ENCODE measurements at places on chromosomes 16 and 17. TPM values are rescaled to one million over a fixed set of nuclear protein-coding genes. Genes with fewer than 3 reads are reported as not detected.

Gene TP53TG3C
- total RNA-seq: not detected

Gene WSCD1
- total RNA-seq: 8.9 TPM

Gene TPSAB1
- not detected for total RNA-seq

Gene ENKD1
- 12.9 TPM for total RNA-seq

Gene SLC43A2
- total RNA-seq: 19.4 TPM

Gene KRTAP16-1
- total RNA-seq: not detected

Gene FNDC8
- under 0.01 TPM for total RNA-seq

Gene DNAAF8
- total RNA-seq: 0.13 TPM

Gene RAMP2
- total RNA-seq: 25.9 TPM

Gene KRT17
- 0.25 TPM for total RNA-seq

Gene CDRT15L2
- not detected for total RNA-seq

Gene MFAP4
- total RNA-seq: not detected

Gene TBCD
- 52.5 TPM for total RNA-seq

Gene ITGAL
- total RNA-seq: not detected

Gene CORO1A
- total RNA-seq: 2.4 TPM

Gene ENPP7
- total RNA-seq: not detected

Gene TNFRSF17
- not detected for total RNA-seq

Gene TNP2
- not detected for total RNA-seq

Gene MIEN1
- total RNA-seq: 18.1 TPM

Gene KRTAP1-5
- total RNA-seq: not detected

Gene SPSB3
- 54.2 TPM for total RNA-seq

Gene GDPD3
- 1.4 TPM for total RNA-seq

Gene CAPNS2
- total RNA-seq: 0.13 TPM

Gene NPIPA2
- not detected for total RNA-seq

Gene HSPB9
- total RNA-seq: under 0.01 TPM

Gene ANKRD13B
- 3.5 TPM for total RNA-seq

Gene CACNG1
- total RNA-seq: not detected

Gene ABCA10
- 0.76 TPM for total RNA-seq

Gene GAS2L2
- under 0.01 TPM for total RNA-seq

Gene SPNS3
- 0.51 TPM for total RNA-seq

Gene SCNN1B
- 3.0 TPM for total RNA-seq

Gene TAT
- total RNA-seq: not detected

Gene RNF222
- not detected for total RNA-seq

Gene C17orf78
- total RNA-seq: not detected

Gene ASPSCR1
- total RNA-seq: 23.4 TPM

Gene SRCAP
- total RNA-seq: 16.6 TPM

Gene CBX1
- 36.5 TPM for total RNA-seq

Gene KRT16
- total RNA-seq: not detected

Gene CTRB2
- not detected for total RNA-seq

Gene HOXB1
- total RNA-seq: not detected

Gene PIPOX
- 1.2 TPM for total RNA-seq

Gene NDRG4
- total RNA-seq: 368 TPM

Gene AOC3
- 0.26 TPM for total RNA-seq

Gene OR1F1
- total RNA-seq: not detected

Gene CDRT15
- not detected for total RNA-seq

Gene KIAA0513
- total RNA-seq: 17.5 TPM

Gene VPS35
- total RNA-seq: 80.7 TPM

Gene SNX20
- total RNA-seq: 0.13 TPM

Gene CNEP1R1
- total RNA-seq: 24.5 TPM

Data from dermis microvascular lymphatic vessel endothelial cell (primary cell).